ENCODE measurements at places on chromosomes 1 and 21.

DNA sequence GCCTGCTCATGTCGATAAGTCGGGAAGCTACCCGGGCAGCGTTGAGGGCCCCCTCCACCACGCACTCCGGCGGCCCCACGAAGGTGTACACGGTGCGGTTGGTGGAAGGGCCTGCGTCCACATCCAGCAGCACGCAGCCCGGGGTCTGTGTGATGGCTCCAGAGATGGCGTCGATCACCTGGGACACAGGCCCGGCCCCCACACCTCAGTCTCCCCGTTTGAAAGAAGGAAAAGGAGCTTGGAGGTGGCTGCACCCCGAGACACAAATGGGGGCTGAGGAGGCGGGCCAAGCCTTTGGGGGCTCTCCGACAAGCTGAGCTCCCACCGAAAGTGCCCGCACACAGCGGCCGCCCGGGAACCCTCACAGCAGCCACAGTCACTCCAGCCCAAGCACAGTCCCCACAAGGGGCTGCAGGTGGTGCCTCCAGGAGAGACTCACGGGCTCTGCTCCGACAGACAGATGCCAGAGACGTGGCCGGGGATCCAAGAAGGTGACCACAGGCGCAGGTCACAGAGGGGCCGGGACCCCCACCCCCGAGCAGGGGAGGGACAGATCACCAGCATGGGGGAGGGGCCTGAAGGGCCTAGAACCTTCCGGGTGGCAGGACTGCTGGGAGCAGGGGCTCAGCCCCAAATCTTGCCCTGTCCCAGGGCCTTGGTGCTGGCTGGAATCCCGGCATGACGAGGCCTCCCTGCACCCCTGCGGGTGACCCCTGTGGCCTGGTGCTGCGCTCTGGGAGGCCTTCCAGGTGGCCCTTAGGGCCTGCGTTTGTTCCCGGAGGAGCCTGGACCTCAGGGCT, 1.0 kb downstream of the FTCD start:
- DNase-seq: no peak

DNA sequence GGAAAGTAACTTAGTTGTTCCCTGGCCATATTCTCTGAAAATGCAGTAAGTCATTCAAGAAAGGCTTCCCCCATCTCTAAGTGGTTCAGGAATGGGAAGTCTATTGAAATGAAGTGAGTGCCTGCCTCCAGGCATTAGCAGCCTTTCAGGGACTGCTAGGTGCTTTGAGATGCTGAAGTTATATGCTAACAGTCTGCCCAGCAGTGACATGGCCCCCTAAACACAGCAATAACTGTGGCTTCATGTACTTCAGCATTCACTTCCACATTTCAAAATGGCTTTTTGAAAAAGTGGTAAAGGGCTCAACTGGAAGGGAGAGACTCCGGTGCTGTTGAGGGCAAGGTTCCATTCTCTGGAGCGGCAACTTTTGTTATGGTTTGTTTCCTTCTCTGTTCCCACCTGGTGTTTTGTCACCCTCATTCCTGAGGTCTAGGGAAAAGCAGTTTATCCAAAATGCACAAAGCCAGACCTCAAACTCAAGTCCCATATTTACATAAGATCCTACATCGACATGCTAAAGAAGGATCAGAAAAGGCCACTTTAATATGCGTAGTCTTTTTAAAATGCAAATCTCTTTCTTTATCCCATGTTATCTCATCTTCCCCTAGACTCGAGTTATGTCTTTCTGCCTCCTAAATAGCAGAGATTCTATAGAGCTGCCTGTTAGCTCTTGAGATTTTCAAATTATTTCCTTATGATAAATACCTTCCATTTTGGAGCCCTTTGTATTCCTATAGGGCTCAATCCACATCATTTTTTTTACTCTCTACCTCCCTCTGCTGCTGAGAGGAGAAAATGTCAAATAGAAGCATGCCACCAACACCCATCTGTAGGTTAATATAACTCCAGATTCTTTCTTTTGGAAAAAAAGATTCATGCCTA, 34.2 kb upstream of the LRRC8C start:
- DNase-seq: no peak

- no peak for DNase-seq
Observed at GRCh38 chr1:47002211-47002610, 21.3 kb upstream of the CYP4X1 start.

DNA sequence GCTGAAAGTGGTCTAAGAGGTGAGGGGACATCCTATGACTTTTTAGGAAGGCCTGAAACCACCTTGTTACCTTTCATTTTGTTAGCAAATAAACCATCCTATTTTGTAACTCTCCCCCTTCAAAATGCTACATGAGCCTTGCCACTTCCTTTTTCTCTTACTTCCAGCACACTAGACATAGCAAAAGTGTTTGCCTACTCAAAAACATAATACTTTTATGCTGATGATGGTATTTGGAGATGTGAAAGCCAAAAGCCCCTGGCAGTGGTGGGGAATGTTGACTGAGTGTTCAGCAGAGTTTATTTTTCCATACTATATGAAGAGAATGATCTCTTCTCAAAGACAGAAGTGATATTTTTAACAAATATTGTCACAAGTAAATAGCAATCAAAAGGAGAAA, 134.2 kb downstream of the EDEM3 start:
- no peak for DNase-seq

GRCh38 chr1:75796376-75797272, at the start of gene MSH4:
Gene MSH4, plus strand, starts transcription at chr1:75796882. Its CDS starts 104 bp downstream, at chr1:75796986.
- DNase-seq: no peak

DNA sequence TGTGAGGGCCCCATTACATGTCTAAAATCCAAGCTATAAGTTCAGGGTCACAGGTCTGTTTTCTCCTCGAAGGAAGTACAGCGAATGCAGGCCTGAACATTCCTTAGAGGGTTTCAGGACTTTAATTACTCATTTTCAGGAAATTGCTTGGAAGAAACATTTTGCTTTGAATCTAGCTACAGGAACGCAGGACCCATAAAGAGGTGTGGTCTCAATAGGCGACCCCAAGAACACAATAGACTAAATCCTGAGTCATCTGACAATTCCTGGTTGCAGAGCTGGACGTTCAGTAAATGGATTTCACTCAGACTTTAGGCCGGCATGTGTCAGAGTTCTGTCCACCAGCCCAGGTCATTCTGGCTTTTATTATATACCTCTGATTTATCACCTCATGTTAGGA, 1.0 kb upstream of the ERG start:
- no peak for DNase-seq

DNA sequence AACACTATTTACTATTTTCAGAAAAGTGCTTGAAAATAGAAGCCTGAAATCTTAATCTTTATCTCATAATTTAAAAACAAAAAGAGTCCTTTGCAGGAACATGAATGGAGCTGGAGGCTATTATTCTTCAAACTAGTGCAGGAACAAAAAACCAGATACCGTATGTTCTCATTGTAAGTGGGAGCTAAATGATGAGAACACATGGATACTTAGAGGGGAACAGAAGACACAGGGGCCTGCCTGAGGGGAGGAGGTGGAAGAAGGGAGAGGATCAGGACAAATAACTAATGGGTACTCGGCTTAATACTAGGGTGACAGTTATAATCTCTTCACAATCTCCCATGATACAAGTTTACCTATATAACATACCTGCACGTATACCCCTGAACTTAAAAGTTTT, 176.3 kb downstream of the SDCCAG8 start:
- no peak for DNase-seq

DNA sequence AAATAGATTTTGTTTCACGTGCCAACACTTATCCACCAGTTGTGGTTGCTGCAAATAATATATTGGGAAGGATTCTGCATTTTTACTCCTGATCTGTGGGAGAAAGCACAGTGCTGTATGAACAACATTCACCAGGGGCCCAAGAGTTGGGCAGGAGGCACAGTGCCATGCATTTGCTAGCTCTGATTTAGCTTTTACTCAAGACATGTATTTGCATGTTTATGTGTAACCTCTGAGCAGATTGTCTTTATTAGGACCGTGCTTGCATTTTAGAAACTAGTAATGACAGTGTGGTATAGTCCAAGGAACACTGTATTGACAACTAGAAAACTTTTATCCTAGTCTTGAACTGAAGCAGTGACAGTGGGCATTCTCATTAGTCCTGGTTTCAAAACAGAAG, 133.9 kb upstream of the B3GALT2 start:
- DNase-seq: no peak

GRCh38 chr21:14383596-14384180, 742 bp upstream of the HSPA13 start:
- DNase-seq: no peak

- peak; percentile 25 for DNase-seq
Observed at GRCh38 chr1:28927648-28928313, 13.4 kb downstream of the EPB41 start.

GRCh38 chr1:15761366-15762128, 3.0 kb downstream of the FBLIM1 start:
- no peak for DNase-seq

GRCh38 chr1:12416101-12416500, 186.3 kb downstream of the VPS13D start:
- DNase-seq: no peak

DNA sequence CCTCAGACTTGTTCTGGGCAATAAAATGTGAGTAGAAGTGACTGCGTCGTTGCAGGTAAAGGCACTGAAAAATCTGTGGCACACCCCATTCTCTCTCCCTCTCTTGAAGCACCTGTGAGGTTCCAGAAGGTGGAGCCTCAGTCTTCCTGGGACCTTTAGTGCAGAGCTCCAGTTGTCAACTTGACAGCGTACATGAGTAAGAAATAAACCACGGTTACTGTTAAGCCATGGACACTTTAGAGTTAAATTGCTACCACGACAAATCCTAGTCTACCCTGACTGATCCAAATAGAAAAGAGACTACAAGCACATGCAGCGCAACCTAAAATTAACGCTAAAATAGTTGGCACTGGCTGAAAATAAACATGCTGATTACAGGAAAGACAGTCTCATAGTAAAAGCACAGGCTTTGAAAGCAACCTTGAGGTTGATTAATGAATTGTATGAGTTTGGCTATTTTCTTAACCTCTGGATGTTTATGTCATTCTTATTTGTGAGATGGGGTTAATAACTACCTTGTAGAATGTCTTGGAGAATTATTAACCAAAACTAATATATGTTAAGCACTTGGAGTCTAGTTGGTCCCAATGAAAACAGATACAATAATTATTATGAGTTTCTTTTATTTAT, 93.0 kb upstream of the PLPPR4 start:
- no peak for DNase-seq

GRCh38 chr1:30366911-30367310, 356.5 kb downstream of the MATN1 start:
- DNase-seq: no peak

- DNase-seq: no peak
Observed at GRCh38 chr21:28729887-28730286, 262.8 kb downstream of the LTN1 start.

GRCh38 chr1:112356765-112357164, 39.2 kb upstream of the CTTNBP2NL start:
- no peak for DNase-seq

- no peak for DNase-seq
Observed at GRCh38 chr1:57377339-57378139, 46.3 kb downstream of the DAB1 start.

DNA sequence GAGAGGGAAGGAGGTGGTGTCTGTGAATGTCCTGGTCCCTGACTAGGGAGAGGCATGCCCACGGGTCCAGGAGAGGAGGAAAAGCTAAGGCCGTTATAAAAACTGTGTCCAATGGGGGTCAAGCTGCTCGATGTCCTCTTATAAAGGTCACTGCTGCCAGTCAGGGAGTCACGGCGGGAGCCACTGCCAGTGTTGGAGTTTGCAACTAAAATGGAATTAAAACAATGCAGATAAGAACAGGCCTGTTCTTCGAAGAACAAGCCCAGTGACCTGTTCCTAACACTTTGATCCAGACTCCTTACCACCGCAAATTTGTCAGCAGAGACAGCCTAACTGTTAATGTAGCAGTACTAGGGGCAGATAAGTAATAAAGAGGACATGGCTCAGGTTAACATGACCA, 56.1 kb upstream of the SDC3 start:
- DNase-seq: no peak

DNA sequence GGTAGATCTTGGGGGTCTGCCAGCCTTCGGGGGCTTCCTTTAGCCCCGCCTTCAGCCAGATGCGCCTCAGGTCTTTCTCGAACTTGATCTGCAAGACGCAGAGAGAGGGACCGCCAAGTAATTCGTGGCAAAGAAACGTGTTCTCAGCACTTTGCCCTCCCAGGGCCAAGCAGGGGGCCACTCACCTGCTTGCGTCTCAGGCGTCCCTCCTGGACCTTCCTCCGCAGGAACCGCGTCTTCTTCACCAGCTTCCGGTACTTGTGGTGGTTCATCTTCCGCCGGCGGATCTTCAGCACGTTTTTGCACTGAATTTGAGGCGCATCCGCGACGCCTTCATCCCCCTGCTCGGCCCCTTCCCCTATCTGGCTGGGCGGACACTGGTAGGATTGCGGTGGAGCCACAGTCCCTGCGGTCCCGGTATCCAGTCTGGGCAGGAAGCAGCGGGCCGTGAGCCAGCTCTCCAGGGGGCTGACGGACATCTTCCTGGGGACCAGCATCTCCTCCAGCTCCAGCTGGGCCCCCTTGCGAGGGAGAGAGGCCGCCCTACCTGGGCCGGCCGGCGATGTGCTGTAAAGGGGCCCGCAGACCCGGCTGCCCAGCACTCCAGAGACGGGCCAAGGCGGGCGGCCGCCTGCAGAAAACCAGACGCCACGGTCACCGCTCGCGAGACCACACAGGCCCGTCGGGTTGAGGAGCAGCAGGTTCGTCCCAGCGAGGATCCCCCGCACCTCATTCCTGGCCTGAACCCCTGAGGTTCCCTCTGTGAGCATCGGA, 1.0 kb downstream of the AURKAIP1 start:
- no peak for DNase-seq

- no peak for DNase-seq
Observed at GRCh38 chr1:182301467-182302198, 90.0 kb downstream of the GLUL start.

- DNase-seq: no peak
Observed at GRCh38 chr1:166122873-166123466, 43.8 kb downstream of the FAM78B start.

DNA sequence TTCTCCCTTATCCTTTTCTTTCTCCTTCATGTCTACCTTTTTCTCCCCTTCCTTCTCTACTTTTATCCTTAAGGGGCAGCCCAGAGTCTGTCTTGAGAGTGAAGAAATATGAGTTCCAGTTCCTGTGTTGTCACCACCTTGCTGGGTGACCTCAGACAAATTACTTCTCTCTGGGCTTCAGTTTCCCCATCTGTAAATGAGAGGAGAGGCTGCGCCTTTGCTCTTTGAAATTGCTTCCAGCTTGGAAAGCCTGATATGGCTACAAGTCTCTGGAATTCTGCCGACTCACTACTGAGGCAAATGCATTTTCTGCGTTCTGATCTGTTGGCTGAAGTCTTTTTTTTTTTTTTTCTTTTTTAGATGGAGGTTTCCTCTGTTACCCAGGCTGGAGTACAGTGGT, 119.2 kb downstream of the SYF2 start:
- DNase-seq: no peak

DNA sequence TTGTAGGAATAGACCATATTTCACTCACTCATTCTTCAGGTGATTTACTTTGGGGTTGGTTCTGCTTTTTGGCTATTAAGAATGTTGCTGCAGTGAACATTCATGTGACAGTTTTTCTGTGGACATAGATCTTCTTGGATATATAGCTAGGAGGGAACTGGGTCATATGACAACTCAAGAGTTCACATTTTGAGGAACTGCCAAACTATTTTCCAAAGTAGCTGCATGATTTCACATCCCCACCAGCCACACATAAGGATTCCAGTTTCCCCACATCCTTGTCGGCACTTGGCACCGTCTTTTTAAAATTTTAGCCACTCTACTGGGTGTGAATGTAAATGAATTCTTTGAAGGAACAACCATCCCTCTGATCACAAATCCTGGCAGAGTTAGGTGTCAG, 126.0 kb downstream of the PRDM2 start:
- DNase-seq: no peak

Data from BJ (cell line).